ENCODE measurements at places on chromosomes 7 and 10.

GRCh38 chr7:94069162-94069739 is 65.1 kb upstream of the BET1 start:
- no peak for DNase-seq

GRCh38 chr7:30545791-30546555 is 41.3 kb upstream of the GGCT start:
- DNase-seq, result no peak

DNA sequence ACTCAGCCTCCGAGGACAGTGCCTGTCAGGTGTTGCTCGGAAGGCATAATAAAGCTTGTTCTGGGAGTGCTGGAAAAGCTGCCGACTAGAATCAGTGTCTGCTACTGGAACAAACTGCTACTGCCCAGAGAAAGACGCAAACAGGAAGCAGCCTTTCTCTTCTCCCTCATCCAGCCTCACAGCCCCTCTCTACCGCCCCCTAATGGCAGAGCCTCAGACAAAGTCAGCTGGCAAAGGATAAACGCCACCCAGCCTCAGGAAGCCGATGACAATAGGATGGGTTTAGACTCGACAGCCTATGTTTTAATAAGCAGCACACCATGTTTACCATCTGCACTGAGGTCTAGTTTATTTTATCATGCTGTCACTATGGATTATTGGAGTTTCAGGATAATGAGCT is 169.5 kb upstream of the LYZL1 start:
- peak; percentile 36 for DNase-seq

DNA sequence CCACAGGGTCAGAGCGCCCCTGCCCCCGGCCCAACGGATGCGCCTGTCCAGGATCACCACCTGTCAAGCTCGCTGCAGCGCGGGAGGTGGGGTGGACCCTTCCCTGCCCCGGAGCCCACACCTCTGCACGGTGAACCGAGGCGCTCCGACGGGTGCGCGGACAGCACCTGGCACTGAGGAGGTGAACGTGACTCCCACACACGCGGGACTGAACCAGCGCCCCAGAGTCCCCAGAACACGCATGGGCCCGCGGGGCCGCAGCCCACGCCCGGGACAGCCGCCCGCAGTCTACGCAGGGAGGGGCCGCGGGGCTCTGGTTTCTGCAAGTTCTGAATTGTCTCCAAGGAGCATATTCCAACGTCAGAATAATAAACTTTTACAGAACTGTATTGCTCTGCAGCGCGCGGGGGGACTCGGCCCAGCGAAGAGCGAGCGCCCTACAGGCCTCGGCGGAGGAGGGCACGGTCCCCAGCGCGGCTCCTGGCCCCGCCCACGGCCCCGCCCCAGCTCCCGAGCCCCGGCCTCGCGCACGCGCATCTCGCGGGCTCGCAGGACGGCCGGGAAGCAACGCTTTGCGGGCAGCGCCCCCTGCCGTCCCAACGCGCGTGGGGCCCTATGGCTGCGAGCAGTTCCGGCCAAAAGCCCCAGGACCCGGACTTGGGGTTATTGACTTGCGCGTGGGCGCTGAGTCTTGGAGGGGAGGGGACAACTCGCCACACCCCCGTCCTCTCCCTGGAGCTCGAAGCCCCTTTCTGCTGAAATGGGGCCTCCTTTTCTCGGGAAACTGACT is 29.7 kb downstream of the OAT start:
- DNase-seq, result peak; percentile 89

DNA sequence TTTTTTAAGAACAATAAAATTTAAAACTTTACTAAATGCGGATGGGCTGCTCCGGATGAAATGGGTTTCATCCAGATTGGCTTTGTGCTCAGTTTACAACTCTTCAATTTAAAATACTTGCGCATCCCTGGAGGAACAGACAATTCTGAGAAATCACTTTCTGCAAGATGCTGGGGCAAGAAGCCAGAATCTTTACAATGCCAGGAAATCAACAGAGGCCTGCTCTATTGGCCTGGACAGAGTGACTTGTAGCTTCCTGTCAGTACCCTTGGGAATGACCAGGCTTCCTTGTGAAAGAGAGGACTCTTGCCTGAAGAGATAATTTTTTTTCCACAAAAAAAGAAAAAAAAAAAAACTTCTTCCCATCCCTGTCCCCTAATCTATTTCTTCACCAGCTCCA is 3.9 kb upstream of the FAM13C start:
- DNase-seq, result no peak

DNA sequence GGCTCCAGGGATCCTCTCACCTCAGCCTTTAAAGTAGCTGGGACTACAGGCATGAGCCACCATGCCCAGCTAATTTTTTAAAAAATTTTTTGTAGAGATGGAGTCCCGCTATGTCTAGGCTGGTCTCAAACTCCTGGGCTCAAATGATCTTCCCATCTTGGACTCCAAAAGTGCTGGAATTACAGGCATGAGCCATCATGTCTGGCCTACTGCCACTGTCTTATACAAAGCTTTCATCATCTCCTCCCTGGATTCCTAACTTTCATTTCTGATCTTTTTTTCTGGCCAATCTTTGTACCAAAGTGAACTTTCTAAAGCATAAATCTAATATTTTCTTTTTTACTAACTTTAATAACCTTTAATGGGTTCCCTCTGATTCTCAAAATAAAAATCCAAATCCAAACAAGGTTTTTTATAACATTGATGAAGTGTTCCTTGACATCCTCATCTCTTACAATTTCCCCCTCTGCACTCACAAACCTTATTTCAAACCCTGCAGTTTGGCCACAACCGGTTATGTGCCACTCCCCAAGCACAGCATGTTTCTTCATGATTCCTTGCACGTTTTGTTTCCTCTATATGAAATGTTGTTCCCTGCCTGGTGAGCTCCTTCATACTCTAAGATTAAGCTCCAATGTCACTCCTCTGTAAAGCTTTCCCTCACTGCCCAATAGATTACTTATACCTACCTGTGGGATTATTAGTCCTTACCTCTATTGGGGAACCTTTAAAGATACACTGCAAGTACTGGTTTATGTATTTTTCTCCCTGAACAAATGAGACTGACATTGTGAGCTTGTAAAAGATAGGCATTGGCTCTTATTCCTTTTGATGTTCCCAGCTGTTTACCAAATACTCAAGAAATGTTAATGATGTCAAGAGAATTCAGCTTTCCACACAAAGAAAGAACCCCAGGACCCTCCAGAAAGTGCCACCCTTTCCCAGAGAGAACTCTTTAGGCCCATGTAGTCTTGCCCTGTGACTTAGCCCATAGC is 101.7 kb downstream of the HOXA1 start:
- DNase-seq, result no peak

DNA sequence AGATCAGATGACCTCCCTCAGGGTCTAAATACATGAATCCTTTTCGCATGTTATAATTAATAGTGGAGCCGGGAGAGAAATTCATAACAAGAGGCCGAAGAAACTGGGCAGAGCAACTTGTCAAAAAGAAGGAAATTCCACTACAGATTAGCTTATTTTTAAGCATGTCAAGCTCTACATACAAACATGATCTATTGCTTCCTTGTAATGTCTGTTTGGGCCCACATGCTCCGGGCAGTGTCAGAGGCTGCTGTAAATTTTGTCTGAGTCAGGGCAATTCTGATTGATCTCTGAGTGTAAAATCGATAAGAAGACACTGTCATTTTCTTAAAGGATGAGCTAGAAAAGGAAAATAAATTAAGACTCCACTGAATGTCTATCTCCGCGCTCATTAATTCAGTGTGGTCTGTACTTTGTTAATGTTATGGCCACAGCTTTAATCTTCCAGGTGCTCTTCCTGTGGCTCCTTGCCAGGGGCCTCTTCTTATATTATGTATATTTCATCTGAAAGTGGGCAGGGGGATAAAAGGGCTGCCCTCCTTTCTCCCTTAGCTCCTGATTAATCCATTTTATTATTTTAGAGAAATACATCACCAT is 194.1 kb upstream of the SP8 start:
- no peak for DNase-seq

DNA sequence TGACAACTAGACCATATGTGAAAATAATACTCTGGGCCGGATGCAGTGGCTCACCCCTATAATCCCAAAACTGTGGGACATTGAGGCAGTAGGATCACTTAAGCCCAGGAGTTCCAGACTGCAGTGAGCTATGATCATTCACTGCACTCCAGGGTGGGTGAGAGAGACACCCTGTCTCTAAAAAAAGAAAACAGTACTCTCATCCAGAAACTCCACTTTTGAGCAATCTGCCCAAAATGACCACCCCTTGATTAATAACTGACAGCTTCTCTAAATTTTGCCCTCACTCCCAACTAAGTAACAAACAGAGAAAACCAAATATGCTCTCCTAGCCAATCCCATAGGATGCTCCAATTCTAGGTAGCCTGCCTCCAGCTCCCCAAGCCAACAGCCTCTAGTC is 62.5 kb upstream of the AKR1E2 start:
- DNase-seq, result no peak

GRCh38 chr10:614790-615582 is 74.5 kb downstream of the DIP2C start:
- no peak for DNase-seq

- no peak for DNase-seq
These were observed 15.6 kb upstream of the CRHR2 start for GRCh38 chr7:30697719-30698460.

GRCh38 chr7:30330134-30331111 is 46.0 kb downstream of the ZNRF2 start:
- DNase-seq, result no peak

DNA sequence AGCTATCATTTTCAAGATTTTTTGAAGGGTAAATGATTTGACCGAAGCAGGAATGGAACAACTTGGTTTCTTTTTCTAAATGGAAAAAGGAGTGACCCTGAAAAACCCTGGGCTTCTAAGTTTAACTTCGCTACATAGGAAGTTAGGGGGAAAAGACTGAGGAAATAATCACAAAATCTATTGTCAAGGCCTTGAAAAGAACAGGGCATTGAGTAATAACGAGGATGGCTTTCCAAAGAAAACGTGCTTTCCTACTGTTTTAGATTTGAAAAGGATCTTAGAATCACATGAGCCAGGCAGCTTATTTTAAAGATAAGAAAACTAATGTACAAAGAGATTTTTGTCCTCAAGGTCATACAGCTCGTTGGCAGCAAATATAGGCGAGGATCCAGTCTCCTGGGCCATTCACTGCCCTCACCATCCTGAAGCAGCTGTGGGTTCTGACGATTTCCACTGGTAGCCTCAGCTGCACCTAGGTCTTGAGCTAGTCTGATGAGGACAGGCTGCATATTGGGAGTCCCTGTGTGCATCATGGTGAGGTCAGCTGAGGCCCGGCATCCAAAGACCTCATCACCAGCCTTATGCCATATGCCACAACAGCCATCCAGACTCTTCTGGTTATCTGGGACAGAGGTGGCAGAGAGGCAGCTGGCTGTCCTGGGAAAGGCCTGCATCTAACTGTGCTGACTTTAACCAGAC is 384.7 kb upstream of the NRP1 start:
- no peak for DNase-seq

GRCh38 chr10:31299119-31299518 is 19.9 kb upstream of the ZEB1 start:
- DNase-seq, result no peak

GRCh38 chr10:30502266-30503060 is 68.5 kb downstream of the MAP3K8 start:
- no peak for DNase-seq

DNA sequence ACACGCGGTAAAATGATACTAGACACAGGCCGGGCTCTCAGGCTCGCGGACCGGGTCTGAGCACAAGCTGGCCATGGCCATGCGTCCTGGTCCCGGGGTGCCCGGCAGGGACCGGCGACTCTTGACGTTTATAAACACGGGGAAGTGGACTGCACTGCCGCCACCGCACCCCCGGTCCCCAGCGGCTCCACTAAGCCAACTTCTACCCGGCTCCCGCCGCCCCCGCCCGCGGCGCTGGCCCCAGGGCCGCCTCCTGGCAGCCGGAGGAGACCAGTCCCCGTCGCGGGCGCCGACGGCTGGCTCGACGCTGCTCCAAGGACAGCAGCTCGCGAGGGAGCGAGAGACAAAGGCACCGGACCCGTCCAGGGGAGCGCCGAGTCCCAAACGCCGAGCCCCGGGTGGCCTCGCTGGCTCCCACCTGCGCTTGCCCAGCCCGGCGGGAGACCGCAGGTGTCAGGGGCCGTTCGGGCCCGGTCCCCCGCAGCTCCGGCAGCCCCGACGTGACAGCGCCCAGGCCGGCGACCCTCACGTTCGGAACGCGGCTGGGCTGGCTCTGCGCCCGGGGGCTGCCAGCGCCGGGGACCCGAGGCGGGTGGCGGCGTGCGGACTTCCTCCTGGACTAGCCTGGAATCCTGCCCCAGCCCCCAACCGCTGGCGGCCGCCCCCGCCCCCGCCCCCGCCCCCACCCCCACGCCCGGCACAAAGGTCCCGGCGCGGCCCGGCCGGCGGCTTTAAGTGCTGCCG is 517 bp downstream of the ITGB1 start:
- no peak for DNase-seq

DNA sequence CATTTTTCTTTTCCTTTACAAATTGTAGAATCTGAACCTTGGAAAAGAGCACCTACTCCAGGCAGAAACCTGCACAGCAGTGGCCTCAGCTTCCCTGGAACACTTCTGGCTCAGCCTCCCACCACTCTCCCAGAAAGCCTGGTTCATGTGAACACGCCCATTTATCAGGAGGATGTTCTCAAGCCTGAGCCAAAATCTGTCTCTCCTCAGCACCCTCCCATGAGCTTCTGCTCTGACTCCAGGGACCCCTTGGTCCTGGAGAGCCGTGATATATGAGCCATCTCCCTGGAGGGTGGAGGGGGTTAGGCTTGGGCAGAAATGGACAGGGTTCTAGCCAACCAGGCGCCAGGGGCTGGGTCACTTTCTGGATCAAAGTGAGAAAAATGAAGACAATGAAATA is 10.1 kb downstream of the GDF2 start:
- DNase-seq, result no peak

DNA sequence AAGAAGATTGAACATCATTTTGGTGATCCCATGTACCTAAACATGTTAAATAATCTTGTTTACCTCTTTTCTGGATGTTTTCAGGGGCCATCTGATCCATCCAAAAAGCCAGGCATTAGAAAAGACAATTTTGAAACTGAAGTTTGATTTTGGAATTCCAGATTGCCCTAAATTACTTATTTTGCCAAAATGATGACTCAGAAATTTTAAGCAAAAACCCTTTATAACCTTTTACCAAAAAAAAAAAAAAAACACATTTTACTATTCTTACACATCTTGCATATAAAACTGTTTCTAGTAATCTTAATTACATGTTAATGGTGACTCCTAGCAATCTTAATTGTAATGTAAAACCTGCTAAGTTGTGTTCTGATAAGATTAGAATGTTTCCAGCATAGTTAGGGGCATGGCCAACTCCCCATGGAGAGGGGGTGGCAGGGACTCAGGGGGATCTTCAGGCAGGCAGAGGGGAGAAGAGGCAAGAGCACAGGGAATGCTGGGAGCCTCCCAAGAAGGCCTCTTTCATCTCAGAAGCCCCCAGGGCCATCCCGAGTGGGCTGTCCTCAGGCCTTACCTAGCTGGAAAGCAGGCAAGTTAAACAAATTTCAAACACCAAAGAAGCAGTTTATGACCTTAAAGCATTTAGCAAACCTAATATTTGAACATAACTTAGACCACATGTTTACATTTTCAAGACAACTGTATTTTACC is 25.8 kb upstream of the AKR1C3 start:
- DNase-seq, result no peak
